Neural progenitor cell (in vitro differentiated cells): ENCODE measurements at places on chromosomes 2 and 18. TPM values are rescaled to one million over a fixed set of nuclear protein-coding genes. Genes with fewer than 3 reads are reported as not detected.

The TSPYL6 gene
- total RNA-seq, result not detected in 2 replicates

The SLC14A1 gene
- not detected in 2 replicates for total RNA-seq

The ANKRD23 gene
- total RNA-seq, result 10.8 and 11.4 TPM in 2 replicates

The ERICH2 gene
- total RNA-seq, result 0.43 and 2.7 TPM in 2 replicates

The CSRNP3 gene
- total RNA-seq, result 14.7 and 16.9 TPM in 2 replicates

The CCL20 gene
- total RNA-seq, result not detected in 2 replicates

The SCN9A gene
- 1.1 and 1.2 TPM in 2 replicates for total RNA-seq

The GPR55 gene
- total RNA-seq, result not detected in 2 replicates

DNA sequence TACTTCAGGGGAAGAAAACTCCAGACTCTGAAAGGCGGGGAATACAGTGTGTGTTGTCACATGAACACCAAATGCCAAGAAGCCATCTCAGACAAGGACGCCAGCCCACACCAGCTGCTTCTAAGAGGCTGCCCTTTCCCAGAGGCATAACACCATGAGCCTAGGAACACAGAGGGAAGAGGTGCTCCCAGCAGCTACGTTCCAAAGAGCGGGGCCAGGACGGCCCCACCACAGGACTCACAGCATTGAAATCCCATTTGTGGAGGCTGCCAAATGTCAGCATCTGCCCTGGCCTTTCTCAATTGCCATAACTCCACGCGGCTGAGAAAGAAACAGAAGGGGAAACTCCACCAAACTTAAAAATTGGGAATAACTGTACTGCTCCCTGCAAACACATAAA lies 20.1 kb upstream of the ID2 start:
- DNase-seq, result no peak

DNA sequence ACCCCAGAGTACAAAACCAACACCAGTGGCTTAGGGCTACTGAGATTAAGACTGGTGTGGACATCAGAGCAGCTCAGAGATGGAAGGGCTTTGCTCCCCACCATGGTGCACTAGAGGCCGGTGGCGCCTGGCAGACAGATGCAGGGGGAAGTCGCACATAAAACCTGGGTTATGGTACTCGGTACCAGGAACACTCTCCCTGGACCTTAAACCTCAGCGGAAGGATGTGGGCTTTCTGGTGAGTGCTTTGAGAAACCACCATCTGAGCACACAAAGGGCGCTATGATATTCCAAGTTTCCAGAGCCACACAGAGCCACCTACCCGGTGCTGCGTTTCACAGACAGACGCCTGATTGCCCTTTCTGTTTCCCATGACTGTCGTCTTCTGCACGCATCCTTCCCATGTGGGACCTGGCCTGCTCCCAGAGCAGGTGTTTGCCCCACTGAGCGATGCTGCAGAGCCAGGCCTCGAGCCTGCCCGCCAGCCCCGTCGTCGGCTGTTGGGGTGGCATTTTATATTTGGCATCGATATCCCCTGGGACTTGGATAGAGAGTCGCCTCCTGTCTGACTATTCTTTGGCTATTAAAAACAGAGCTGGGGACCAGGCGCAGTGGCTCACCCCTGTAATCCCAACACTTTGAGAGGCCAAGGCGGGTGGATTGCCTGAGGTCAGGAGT lies 89.5 kb upstream of the ODC1 start:
- no peak for DNase-seq

DNA sequence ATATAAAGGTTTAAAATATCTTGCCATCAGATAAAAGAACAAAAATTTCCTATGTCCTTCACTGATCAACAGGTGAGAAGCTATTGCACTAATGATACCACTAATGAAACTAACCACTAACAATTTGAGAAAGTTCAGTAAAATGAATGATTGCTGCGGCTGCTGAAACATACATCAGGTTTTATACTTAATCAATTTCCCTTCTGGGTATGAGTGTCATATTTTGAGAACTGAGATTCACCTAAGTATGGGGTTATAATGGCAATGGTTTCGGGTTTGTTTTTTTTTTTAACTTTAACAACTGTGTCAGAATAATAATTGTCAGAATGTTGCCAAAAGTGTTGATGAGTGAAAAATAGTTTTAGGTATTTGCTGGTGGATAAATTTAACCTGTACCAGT lies 151.3 kb upstream of the SLC39A10 start:
- DNase-seq, result no peak

DNA sequence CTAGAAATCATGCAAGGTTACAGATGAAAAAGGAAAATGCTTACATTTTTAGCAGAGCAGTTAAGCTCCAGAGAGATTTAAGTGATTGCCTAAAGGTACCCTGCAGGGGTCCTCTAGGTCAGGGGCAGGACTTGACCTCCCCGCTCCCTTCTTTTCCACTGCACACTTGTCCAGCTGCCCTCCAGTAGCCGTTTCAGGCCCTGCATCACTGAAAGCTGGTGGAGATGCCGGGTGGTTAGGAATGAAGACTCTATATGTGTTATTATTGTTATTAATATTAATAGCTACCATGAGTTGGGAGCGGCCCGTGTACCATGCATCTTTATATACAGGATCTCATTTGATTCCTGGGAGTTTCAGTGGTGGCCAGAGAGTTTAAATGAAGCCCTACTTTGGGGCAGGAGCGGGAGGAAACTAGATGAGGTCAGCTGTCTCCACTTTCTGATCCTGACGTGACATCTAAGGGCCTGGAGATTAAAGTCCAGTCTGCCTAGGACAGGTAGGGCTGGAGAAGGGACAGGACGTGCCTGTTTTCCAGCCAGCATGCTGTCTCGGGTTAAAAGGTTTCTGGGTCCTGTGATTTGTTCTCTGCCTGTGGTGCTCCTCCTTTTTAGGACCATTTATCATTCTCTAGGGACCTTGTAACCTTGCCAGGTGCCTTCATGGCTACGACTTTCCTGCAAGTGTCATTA lies 2.1 kb downstream of the TMEM37 start:
- DNase-seq, result no peak

DNA sequence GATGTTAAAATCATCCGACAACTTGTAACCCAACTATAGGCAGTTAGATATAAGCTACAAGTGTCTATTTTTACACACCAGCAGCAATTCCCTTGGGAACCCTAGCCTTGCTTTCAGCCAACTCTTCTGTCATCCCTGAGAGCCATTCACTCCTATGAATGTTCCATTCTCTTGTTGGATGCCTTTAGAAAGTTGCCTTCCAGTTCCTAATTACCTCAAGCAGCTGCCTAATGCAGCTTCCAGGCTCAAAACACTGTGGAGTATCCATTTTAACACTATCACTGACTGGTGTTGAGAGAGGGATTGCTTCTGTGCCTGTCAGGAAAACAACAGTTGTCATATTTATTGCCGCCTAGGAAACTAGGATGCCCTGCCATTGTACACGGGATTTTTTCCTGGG lies 402.0 kb upstream of the ACVR2A start:
- peak; percentile 55 for DNase-seq

- DNase-seq, result peak; percentile 15
Measured at GRCh38 chr18:72539901-72540300, 4.2 kb downstream of the CBLN2 start.

GRCh38 chr2:221553333-221553732 lies 18.8 kb downstream of the EPHA4 start:
- peak; percentile 68 for DNase-seq

DNA sequence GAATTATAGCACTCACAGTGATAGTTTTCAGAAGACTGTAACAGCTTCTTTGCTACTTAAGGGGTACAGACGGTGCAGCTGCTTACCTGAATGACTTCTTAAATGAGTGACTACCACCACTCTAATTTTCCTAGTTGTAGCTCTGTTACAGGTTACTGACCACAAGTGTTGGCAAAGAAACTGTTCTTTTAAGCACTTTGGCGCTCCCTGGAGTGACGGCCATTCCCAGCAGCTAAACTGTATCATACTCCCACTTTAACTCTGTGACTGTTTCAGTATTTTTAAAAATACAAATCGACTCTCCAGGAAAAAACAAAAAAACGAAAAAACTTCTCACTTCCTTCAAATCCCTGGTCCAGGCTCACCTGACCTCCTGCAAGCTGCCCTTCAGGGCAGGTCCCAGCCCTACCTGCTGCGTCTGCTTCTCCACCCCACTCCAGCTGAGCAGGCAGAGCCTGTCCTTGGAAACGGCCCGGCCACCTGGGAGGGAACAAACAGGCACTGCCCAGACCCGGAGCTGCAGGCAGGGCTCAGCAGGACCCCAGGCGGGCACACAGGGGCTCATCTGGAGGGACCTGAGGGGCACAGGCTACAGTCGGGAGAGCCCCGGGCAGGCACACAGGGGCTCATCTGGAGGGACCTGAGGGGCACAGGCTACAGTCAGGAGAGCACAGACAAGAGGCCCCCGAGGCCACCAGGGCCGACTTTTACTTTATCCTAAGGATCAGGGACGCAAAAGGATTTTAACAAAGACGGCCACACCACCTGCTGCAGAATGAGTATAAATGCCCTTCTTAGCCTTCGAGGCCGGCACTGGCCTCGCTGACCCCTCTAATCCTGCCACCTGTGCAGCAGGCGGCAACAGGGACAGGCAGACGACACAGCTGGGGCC lies 24.5 kb downstream of the SLC66A2 start:
- peak; percentile 79 for DNase-seq

DNA sequence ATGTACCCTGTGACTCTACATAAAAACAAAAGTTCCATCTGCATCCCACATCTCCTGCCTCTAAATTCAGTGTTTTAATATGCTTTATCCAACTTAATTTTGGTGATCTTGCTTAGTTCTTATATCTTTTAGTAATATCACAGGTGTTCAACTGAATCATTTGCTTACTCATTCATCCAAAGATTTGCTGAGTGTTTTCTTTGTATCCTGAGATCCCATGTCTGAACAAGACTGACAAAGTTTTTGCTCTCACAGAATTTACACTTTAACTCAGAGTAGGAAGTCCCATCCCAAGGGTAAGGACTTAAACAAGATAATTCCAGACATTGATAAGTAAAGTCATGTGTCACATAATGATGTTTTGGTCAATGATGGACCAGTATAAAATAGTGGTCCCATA lies 87.0 kb downstream of the FSIP2 start:
- DNase-seq, result no peak

DNA sequence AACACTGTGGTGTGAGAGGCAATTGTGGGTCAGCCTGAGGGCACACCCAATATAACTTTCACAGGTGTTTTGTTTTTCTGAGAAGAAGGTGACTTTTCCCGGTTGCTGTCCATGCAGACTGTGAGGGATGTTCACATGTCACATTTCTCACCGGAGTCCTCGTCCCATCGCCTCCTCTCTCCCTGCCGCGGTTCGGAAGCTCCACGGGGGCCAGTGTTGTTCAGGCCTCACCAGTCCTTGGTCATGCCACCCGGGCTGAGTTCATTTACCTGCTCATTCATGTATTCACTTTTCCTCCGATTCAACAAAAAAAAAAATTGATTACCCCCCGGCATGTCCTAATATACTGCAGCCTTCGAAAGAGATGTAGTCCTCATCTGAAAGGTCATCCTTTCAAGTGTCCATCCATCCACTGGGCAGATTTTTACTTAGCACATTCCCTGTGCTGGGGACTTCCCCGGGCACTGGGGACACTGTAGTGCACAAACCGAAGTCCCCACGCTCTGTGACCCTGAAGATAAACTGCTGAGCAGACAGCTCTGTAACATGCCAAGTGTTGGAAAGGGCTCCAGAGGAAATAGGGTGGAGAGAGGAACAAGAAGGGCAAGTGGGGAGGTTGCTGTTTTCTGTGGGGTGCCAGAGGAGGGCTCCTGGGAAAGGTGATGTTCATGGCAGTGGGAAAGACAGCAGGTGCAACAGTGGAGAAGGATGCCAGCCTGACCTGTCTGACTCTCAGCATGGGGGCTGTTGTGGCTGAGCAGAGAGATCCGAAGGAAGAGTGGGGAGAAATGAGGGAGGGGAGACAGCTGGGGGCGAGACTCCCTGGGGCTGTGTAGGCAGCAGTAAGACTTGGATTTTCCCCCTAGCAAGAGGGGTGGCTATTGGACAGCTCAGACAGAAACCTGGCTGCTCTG lies 22.4 kb downstream of the LRRFIP1 start:
- DNase-seq, result no peak

- DNase-seq, result no peak
Measured at GRCh38 chr18:46570666-46571065, 86.4 kb downstream of the LOXHD1 start.

- DNase-seq, result no peak
Measured at GRCh38 chr18:48689548-48689947, 150.7 kb downstream of the CTIF start.

DNA sequence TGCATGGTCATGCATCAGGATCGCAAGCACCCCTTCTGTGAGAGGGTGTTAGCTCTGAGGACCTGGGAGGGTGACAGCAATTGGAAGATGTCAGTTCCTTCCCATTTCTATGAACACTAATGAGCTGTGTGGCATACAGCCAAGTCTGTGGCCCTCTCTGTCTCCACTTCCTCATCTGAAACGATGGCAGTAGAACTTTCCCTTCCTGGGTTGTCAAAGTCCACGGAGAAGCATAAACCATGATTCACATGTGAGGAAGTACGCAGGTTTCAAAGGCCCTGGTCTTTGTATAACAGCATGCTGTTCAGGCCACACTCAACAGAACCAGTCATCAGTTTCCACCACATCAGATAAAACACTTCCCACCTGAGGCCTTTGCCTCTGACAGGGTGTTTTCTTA lies 167.4 kb upstream of the RAB6C start:
- no peak for DNase-seq

GRCh38 chr2:133760376-133760775 lies 192.1 kb upstream of the NCKAP5 start:
- no peak for DNase-seq

DNA sequence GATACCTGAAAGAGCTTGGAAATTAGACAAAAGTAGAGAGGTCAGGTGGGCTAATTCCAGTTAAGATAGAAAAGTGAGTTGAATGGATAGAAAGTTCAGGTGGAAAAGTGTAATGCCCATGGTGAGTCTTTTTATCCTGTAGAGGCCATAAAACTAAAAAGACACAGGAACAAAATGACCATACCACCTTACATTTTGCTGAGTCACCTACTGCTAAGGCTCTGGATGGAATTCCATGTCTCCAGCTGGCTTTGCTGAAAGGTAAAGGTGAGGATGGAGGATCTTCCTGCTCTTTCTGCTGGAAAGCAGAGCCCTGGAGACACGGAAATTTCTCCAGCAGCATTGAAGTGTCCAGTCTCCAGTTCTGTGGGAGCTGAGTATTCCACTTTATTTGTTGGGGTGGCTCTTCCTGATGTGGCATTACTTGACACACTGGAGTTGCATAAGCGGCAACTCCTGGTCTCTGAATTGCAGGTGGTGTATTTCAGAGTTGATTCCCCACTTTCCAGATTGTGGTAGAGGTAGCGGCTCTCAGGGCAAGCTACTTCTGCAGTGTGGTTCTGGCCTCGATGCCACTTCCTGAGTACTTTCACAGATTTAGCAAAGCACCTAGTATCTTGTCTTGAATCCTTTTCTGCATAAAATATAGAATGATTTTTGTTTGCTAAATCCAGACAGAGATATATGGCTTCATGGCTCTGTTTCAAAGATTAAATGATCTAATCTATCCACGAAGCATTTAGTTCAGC lies 10.7 kb downstream of the IL1RL2 start:
- DNase-seq, result no peak

DNA sequence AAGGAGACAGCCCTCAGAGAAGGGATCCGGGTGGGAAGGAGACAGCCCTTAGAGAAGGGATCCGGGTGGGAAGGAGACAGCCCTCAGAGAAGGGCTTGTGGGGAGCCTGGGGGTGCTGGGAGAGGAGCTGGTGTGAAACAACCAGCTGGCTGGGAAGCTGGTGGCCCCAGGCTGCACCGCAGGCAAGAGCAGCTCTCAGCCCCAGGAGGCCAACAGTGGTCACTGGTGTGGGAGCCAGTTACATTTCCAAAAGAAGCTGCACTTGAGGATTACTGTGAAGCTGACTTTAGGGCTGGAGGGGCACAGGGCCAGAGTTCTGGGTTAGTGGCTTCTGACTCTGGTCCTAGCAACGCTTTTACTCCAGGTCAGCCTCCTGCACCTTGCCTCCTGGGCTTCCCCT lies 3.3 kb downstream of the HES6 start:
- DNase-seq, result no peak

- no peak for DNase-seq
Measured at GRCh38 chr18:55856229-55856628, 268.2 kb upstream of the TCF4 start.
